Glutamatergic neuron (in vitro differentiated cells): ENCODE measurements at places on chromosomes 12 and 14. TPM values are rescaled to one million over a fixed set of nuclear protein-coding genes. Genes with fewer than 3 reads are reported as not detected.

Gene RIMBP2
- 20.5 TPM for total RNA-seq

Gene GPRC5D
- total RNA-seq: not detected

Gene CABP1
- total RNA-seq: 0.83 TPM

Gene FLVCR2
- not detected for total RNA-seq

Gene SMOC1
- total RNA-seq: 0.49 TPM

Gene SSPN
- 0.91 TPM for total RNA-seq

Gene DRAM1
- 0.83 TPM for total RNA-seq

Gene MMP19
- not detected for total RNA-seq

Gene P2RX7
- total RNA-seq: not detected

Gene FAM90A1
- total RNA-seq: 0.54 TPM

Gene DPPA3
- not detected for total RNA-seq

Gene BATF
- not detected for total RNA-seq

Gene LRP1-AS
- total RNA-seq: not detected

Gene SLC10A1
- not detected for total RNA-seq

Gene ASB2
- total RNA-seq: 16.6 TPM

Gene KRT6C
- total RNA-seq: not detected

Gene NPAS3
- total RNA-seq: 2.4 TPM

Gene RPS6KL1
- total RNA-seq: 248 TPM

Gene CMTM5
- not detected for total RNA-seq
